ENCODE measurements at places on chromosomes 12 and 14. TPM values are rescaled to one million over a fixed set of nuclear protein-coding genes. Genes with fewer than 3 reads are reported as not detected.

EIF2S3B gene
- 0.12 TPM for total RNA-seq

TBX5 gene
- total RNA-seq = not detected

KCNMB4 gene
- 4.9 TPM for total RNA-seq

TAS2R10 gene
- total RNA-seq = not detected

CYP27B1 gene
- total RNA-seq = 0.46 TPM

MIP gene
- total RNA-seq = not detected

C14orf39 gene
- total RNA-seq = not detected

NANOG gene
- total RNA-seq = not detected

RBM19 gene
- total RNA-seq = 23.8 TPM

SYCP3 gene
- total RNA-seq = not detected

CD163 gene
- not detected for total RNA-seq

RPL10L gene
- total RNA-seq = not detected

TOMM20L gene
- total RNA-seq = not detected

GDF3 gene
- total RNA-seq = not detected

C12orf60 gene
- 3.6 TPM for total RNA-seq

TBK1 gene
- total RNA-seq = 14.5 TPM

GPR84 gene
- not detected for total RNA-seq

EID3 gene
- total RNA-seq = 6.8 TPM

Measured in Caki2 (cell line).